Activated T-helper 2 cell treated with anti-CD3 and anti-CD28 coated beads, Interferon-gamma antibody, Interleukin-2, Interleukin-4, amounts not matched to agents 10 μg/mL and 5 μg/mL and 100 μg/mL, durations not matched to agents 14 hours and 24 hours and 36 hours (primary cell): ENCODE measurements at places on chromosomes 13 and 19. TPM values are rescaled to one million over a fixed set of nuclear protein-coding genes. Genes with fewer than 3 reads are reported as not detected.

GRCh38 chr19:18282788-18283141, 1.3 kb upstream of the JUND start:
- no peak for DNase-seq

- no peak for DNase-seq
Measured at GRCh38 chr19:35514282-35514809, 897 bp upstream of the DMKN start.

The LILRA5 gene
- total RNA-seq, result not detected in 2 replicates

The AXL gene
- total RNA-seq, result 0.21 and 0.50 TPM in 2 replicates

The ZNF44 gene
- 8.6 and 8.7 TPM in 2 replicates for total RNA-seq
